ENCODE measurements at places on chromosomes 7 and 10.

DNA sequence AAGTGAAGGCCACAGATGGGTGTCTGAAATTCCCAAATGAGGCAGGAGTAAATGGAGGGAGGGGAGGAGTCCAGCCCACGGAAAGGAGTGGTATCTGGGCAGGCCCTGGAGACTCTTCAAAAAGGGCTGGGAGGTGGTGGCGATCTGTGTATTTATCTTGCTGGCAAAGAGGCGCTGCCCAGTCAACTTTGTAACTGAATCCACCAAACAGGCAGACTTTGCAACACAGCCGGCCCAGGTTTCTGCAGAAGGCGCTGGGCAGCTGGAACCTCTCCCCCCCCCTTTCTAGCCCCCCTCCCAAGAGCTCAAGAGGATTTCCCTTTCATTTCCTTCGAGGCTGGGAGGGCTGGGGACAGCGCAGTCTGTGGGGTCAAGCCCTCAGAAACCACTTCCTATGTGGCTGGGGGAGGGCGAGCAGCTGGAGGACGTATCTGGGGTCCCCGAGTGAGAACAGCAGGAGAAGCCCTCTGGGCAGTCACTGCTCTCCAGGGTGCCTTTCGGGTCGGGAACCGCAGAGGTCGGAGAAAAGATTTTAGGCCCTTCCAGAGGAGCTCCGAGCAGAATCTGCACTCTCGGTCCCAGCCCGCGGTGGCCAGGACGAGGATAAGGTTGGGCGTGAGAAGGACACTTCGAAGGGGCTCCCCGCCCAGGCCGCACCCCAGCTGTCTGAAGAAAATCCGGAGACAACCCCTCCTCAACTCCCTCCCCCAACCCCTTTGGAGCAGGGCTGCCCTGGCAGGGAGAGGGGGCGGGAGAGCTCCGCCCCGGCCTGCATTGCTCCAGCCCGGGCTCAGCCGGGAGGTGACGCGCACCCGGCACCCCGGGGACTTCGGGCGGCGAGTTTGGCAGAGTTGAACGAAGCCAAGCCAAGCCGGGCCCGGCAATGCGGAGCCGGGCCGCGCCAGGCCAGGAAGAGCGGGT is 965 bp downstream of the ZCCHC24 start:
- DNase-seq, result peak; percentile 88

DNA sequence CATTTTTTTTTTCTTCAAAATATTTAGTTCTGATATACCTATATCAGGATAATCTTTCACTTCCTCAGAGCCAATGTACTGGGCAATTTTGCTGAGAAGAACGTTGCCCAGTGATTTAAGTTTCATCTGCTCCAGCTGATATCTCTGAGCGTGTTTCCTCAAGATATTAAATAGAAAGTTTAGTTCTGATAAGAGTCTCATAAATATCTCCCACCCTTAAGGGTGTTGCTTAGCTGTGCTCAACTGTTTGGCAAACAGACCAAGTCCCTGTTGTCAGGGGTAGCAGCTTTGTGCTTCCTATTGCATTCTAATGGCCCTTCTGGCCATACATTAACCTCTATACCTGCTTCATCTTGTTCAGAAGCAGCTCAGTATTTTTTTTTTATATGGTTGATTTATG is 84.7 kb upstream of the GPR141 start:
- no peak for DNase-seq

DNA sequence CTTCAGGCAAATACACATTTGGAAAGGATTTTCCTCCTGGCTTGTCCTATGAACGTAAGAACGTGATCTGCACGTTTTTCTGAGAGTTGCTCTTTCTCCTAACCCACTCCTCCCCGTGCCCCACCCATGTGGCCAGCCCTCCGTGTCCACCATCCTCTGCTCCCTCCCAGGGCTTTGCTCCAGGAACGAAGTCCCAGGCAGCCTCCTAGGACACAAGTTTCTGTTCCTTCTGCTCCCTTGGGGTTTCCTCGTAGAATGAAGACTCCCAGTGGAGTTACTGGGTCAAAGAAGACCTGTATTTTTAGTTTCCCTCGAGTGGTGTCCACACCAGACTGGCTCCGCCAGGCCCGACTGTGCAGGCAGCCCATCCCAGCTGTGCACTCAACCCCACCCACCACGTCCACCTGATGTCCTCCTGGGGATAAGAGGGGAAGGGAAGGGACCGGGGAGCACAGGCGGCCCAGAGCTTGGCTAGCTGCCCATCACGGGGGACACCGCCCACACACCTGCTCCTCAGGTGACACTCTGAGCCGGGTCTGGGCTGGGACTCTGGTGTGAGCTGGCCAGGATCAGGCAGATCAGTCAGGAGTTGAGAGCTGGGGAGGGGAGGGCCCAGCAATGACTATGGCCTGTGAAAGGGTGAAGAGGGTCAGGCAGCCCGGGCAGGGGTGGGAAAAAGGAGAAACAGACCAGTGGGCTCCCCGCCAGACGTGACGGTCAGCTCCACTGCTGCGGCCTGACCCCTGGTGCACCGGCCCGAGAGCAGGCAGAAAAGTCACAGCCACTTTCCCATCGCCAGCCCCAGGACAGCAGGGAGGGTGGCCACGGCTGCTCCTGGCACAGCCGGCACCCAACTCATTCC is 54.3 kb upstream of the PPP2R2D start:
- no peak for DNase-seq

- DNase-seq, result no peak
Measured at GRCh38 chr7:108442039-108442568, 14.1 kb downstream of the NRCAM start.

- DNase-seq, result peak; percentile 84
Measured at GRCh38 chr10:24873281-24873683, 79.1 kb downstream of the PRTFDC1 start.

GRCh38 chr10:114374053-114374791 is 30.1 kb downstream of the AFAP1L2 start:
- no peak for DNase-seq

GRCh38 chr10:121368347-121369025 is 229.8 kb downstream of the FGFR2 start:
- DNase-seq, result no peak

GRCh38 chr7:155244675-155245074 is 53.0 kb upstream of the INSIG1 start:
- DNase-seq, result no peak

DNA sequence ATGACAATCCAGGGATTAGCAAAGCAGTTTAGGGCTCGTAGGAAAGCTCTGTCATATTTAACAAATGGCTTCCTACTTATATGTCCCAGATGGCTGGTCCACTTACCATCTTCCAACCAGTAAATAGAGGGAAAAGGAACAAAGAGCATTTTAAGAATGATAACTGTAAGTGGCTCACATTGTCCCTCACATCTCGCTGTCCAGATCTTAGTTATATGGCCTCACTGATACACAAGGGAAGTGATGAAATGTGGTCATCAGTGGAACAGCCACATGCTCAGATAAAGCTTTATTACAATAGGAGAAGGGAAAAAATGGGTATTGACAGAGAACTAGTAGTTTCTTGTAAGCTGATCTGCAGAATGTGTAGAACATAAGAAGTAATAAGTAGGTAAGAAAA is 35.8 kb downstream of the IQUB start:
- DNase-seq, result no peak

DNA sequence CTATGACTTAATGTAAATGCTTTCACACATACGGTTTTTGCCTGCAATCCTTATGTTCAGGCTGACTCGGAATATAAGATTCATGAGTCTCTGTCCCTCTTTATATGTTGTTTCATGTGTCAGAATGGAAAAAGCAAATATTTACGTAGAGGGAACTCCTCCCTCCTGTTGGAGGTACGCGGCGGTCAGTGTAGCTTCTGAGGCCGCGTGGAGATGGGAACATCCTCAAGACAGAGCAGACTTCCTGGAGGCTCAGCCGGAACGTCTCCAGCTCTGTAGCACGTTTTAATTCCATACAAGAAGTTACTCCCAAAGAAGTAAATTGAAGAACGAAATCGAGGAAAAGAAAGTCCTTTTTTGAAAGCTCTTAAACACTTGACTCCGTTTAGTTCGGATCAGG is 248.3 kb downstream of the EBF3 start:
- no peak for DNase-seq

All from GM03348 (cell line).